Bronchial epithelial cell (primary cell): ENCODE measurements at places on chromosomes 12 and 14.

- DNase-seq: no peak
Measured at GRCh38 chr14:66311990-66312389, 174.2 kb upstream of the CCDC196 start.

- no peak for DNase-seq
Measured at GRCh38 chr12:130463275-130463658, 125.6 kb downstream of the PIWIL1 start.

- DNase-seq: peak; percentile 88
Measured at GRCh38 chr12:11877869-11878780, 192.6 kb upstream of the BCL2L14 start.

DNA sequence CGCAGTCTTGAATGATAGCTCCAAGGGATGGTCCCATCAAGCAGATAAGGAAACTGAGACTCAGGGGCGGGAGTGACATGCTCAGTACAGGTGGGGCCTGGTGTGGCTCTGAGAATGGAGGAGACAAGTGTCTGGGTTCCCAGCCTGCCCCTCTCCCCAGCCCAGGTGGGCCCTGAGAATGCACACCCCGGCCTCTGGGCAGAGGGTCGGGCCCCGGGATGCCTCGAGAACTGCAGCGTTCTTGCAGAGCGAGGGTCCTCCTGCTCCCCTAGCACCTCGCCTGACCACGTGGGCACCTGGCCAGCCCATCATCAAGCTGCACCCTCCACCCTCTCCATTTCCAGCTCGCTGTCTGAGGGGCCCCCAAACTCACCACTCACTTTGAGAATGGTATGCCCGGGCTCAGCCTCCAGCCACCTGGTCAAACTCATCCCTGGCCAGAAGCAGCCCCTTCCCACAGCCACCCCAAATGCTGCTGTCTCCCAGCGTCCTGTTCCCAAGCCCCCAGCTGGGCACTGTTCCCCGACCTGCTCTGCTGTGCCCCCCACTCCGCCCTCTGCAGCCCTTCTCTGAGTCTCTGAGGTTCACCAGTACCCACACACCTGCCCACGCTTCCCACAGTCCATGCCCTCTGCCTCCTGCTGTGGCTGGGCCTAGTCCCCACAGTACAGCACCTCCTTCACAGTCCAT lies 44.3 kb downstream of the CYP46A1 start:
- no peak for DNase-seq

- DNase-seq: peak; percentile 10
Measured at GRCh38 chr12:546920-547845, 87.4 kb downstream of the B4GALNT3 start.

GRCh38 chr14:92841930-92842329 lies 47.8 kb downstream of the GOLGA5 start:
- no peak for DNase-seq

DNA sequence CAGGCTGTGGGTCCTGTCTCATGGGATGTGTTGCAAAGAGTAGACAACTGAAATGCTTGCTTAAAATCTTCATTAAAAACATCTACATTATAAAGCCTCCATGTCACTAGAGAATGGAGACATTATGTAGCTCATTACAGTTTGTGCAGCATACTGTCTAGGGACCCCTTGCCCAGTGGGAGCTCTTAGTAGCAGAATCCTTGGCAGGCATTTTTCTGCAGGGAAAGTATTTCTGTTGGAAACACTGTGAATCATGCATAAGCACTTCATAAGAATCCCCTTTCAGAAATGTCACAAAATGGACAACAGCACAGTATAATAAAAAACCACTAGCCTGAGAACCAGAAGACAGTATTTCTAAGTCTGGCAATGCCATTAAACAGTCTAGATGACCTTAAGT lies 174.3 kb downstream of the MGAT4C start:
- no peak for DNase-seq

- no peak for DNase-seq
Measured at GRCh38 chr14:59678352-59678751, 101.7 kb upstream of the CCDC175 start.

- no peak for DNase-seq
Measured at GRCh38 chr12:76997011-76997780, 68.2 kb downstream of the E2F7 start.

DNA sequence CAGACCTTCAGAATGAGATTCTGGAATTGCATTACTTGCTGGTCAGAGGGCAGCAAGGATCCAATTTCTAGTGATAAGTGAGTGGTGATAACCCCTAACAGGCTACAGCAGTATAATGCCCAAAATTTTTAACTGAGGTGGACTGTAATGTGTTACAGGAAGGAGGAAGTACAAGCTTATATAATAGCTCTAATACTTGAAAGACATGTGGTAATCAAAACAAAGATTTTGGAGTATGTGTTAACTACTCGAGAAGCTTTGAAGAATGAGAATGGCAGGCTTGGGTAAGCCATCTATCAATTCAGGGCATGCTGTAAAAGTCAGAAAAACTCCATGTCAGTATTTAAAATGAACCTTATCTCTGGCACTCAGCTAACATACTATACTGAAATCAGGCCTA lies 70.5 kb downstream of the ANKS1B start:
- no peak for DNase-seq

DNA sequence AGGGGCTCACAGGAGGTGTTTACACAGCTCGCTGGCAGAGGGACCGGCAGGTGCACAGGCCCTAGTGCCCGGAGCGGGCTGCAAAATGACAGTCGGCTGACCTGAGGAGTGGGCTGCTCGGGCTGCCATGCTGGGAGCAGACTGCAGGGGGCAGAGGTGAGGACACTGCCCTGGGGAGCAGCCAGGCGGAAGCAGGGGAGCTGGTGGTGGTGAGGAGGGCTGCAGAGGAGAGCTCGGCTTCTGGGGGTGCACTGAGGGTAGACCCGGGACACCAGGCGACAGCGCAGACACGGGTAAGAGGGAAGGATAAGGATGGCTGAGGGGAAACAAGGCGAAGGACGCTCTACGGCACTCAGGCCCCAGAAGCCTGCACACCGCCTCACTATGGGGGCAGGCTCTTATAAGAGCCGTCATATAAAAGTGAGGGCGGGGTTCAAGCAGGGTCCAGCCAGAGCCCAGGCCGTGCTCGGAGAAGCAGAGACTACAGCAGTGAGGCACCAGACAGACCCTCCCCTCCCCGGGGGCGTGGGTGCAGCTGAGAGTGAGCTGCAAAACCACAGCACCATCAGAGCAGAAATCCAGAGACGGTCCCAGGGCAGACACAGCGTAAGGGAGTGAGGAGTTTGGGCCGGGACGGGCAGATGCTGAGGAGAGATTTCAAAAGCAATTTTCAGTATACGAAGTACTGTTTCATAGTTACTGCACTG lies 62.5 kb downstream of the CCDC88C start:
- no peak for DNase-seq

- peak; percentile 89 for DNase-seq
Measured at GRCh38 chr14:73851000-73851399, 631 bp upstream of the PTGR2 start.

GRCh38 chr12:90090929-90091651 lies 382.5 kb upstream of the ATP2B1 start:
- DNase-seq: peak; percentile 100

DNA sequence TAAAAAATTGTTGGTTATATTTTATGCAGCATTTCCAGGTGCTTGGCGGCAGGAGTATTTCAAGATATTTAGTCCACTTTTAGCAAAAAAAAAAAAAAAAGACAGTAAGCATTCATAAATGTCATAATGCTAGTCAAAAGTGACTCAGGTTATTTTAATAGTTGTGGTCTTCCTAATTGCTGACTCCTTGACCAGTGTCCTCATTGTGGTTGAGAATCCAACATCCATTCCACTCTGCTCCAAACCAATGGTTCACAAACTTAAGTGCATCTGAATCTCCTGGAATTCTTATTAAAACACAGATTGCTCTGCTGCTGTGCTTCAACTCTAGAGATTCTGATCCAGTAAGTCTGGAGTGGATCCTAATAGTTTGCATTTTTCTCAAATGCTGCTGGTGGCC lies 71.4 kb downstream of the AKAP6 start:
- DNase-seq: no peak

- peak; percentile 100 for DNase-seq
Measured at GRCh38 chr12:11746024-11746771, 96.7 kb downstream of the ETV6 start.

DNA sequence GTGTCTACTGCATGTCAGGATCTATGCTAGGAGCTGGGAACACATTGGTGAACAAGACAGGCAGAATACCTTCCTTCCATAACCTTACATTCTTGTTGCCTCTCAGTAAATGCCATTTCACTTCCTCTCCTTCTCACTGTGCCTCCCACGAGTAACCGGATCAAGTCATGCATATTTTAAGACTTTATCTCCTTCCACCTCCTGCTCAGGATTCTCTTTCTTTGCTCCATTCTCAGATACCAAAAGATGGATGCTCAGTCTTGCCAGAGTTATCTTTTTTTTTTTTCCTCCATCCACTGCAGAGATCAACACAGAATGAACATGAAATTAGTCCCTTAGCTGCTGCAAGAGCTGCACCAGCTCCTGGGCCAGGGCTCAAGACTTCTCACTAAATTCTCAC lies 20.0 kb upstream of the APPL2 start:
- DNase-seq: no peak

GRCh38 chr12:64001439-64001838 lies 156.9 kb downstream of the SRGAP1 start:
- DNase-seq: no peak

- DNase-seq: no peak
Measured at GRCh38 chr14:38135106-38135867, 72.4 kb upstream of the SSTR1 start.
